Amygdala (tissue), 56 donors: ENCODE measurements at places on chromosomes 12 and 14.
A peak's percentile ranks its signal among the peaks of the same experiment; 100 is the strongest.

- no peak for DNase-seq
Observed at GRCh38 chr14:73386342-73386741, 72.0 kb downstream of the NUMB start.

GRCh38 chr12:131795690-131796410, 32.3 kb upstream of the MMP17 start:
- no peak for DNase-seq

DNA sequence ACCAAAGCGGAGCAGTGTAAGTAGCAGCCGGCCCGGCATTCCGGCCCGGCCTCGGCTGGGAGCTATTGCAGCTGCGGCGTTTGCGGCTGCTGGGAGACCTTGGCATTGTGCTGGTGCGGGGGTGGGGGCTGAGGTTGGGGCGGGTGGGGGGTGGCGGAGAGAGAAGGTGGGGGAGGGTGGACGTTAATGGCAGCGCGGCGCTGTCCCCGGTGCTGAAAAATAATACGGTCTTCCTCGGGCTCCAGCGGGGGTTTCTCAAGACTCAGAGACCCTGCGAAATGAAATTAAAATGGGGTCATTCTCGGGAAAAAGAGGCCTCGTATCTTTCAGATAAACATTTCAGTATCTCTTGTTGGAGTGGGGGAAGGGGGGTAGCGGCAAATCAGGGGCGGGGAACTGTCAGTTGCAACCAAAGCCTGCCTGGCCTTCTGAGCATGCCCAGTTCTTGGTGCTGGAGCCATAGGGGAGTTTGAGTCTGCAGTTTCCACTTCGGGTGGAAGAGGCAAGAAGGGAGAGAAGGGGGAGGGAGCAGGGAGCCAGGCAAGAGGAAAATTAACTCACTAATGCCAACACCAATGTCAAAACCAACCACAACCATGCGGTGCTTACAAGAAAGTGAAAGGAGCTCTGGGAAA, 414 bp downstream of the UNC79 start:
- DNase-seq: peak; percentile 56

GRCh38 chr14:93068711-93069110, 47.0 kb downstream of the ITPK1 start:
- DNase-seq: no peak

GRCh38 chr14:24179294-24179960, 7.5 kb downstream of the REC8 start:
- DNase-seq: no peak

DNA sequence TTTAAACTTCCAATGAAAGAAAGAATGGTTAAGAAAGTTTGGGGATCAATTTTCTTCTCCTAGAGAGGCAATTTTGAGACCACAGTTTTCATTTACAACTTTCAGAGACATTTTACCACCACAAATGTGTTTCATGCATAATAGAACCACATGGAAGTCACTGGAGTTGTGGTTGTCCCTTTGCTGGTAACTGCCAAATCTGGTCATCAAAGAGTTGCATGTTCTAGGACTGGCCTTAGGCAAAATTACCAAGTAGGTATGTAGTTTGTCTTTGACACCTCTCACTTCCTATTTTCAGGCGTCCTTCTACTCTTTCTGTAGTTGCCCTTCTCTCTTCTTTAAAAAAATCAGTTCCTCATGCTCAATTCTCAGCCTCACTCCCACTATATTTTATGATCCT, 54.3 kb upstream of the TMX1 start:
- no peak for DNase-seq

DNA sequence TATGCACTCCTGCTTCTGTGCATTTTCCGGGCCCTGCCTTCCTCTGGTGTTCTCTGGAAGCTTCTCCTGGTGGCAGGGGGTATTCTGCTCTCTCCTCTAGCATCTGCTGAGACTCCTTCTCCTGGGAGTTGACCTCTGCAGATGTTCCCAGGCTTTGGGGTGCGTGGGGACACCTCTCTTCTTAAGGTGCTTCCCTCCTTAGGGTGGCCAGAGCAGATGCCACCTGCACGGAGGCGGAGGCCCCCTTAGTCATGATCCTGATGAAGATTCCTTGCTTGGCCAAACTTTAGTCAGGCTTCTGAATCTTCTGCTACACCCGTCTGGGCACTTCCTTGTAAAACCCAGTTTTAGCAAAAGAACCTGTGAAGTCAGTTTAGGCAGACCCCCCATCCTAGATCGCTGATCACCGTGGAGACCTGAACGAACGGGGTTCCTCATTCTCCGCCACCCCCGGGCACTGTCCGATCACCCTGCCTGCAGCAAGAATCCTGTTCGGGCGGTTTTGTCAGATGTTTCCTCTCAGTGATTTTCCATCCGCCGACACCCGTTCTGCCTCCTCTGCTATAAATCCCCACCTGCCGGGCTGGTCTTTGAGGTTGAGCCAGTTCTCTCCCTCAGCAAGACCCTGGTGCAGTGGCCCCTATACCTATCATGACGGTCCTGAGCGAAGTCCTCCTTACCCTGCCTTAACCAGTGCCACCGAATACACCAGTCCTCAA, 111.9 kb downstream of the CALM1 start:
- no peak for DNase-seq

DNA sequence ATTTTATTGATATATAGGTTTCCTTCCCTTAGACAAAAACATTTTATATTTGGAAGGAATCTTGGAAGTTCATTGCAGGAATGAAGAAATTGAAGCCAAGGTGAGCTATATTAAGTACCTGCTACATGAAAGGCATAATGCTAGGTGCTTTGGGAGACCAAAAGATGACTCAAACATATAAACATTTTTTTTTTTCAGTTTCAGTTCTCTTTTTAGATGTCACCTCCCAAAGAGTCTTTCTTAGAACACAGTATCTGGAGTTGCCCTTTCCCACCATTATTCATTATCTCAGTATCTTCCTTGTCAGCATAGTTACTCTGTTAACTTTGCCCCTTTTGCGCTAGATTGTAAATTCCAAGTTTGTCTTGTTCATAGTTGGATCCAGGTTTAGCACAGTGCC, 1.1 kb downstream of the LIN52 start:
- DNase-seq: no peak

GRCh38 chr14:88802596-88802995, 9.8 kb upstream of the EML5 start:
- DNase-seq: no peak

DNA sequence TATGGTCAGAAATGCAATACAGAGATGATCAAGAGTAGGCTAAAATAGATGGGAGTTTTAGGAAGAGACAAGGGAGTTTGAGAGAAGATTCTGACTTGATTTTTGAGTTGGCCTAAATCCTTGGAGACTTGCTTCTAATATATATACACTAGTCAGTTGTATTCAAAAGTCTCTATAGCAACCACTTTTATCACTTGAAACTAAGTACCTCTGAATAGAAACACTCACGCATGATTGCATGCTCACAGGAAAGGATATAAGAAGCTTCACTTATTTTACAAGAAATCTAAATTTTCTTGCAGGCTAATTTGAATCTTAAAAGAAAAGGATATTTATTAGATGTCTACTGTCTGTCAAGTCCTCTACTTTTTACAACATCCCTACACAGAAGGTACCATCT, 316.8 kb downstream of the SNAPC1 start:
- DNase-seq: no peak

GRCh38 chr12:92233346-92234015, 87.8 kb upstream of the BTG1 start:
- DNase-seq: no peak

- DNase-seq: no peak
Observed at GRCh38 chr14:67990576-67990975, 171.0 kb downstream of the RAD51B start.

- DNase-seq: no peak
Observed at GRCh38 chr12:42364692-42365091, 38.7 kb downstream of the PPHLN1 start.

DNA sequence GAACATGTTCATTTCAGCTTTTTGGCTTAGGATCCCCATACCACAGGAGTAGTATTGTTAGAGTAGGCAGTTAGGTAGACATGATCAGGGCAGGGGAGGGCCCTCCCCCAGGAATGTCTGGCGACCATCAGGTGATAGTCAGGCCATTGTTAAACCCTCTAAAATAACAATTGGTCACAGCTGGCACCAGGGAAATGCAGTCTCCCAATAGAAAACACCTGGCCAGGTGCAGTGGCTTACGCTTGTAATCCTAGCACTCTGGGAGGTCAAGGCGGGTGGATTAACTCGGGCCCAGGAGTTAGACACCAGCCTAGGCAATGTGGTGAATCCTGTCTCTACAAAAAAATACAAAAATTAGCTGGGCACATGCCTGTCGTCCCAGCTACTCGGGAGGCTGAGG, 187.1 kb downstream of the MON2 start:
- no peak for DNase-seq

GRCh38 chr12:65156366-65156841, 13.0 kb upstream of the LEMD3 start:
- no peak for DNase-seq

GRCh38 chr12:58378028-58378427, 436.7 kb downstream of the ATP23 start:
- no peak for DNase-seq

DNA sequence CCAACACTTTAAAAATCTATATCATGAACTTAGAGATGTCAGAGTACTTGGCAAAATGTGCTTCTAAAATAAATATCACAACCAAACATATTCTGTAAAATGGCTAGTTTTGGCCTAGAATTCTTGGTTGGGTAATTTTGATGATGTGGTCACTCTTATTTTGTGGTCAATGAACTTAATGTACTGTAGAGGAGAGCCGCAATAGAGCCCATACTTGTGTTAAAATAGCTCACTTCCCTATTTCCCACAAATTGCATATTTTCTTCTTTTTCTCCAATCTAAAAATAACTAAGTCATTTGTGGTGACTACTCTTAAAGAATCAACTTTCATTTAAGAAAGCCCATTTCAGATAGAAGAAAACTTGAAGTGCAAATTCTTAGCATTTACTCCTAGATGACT, 619.4 kb downstream of the CCER1 start:
- DNase-seq: no peak

DNA sequence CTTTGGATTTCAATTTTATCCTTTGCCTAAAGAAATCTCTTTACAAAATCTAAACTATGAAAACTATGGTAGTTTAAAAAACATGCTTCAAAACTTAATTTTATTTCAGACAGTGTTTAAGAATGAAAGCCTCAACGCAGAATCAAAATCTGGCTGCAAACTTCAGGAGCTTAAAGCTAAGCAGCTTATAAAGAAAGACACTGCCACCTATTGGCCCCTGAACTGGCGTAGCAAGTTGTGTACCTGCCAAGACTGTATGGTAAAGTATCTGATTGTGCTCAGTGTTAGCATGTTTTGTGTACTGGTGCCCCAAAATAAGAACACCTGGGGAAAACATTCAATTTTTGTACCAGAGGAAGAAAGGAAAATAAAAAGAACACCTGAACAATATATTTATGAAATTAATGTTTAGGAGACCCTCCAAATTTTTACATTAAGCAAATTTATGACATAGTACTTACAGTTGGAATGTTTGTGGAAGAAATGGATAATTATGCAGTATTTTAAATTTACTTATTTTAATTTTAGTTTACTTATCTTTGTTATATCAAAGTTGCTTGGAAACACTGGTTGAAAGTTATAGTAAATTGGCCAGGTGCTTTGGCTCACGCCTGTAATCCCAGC, 12.2 kb downstream of the UBR7 start:
- DNase-seq: no peak

DNA sequence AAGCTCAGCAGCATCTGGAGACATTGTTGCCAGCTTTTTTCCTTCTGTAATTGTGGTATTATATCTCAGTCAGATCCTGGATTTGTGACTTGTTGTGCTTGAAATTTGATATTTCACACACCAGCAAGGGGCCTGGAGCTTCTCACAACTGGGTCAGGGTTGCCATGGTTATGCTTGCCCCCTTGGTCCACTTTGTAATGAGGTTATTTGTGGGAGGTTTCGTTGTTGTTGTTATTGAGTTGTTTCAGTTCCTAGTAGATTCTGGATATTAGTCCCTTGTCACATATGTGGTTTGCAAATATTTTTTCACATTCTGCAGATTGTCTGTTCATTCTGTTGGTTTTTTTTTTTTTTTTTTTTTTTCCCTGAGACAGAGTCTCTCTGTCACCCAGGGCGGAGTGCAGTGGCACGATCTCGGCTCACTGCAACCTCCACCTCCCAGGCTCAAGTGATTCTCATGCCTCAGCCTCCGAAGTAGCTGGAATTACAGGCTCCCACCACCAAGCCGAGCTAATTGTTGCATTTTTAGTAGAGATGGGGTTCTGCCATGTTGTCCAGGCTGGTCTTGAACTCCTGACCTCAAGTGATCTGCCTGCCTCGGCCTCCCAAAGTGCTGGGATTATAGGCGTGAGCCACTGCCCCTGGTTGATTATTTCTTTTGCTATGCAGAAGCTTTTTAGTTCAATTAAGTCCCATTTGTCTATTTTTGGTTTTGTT, 80.6 kb upstream of the ETV6 start:
- no peak for DNase-seq

- no peak for DNase-seq
Observed at GRCh38 chr12:31803306-31804184, 74.7 kb upstream of the AMN1 start.

- peak; percentile 42 for DNase-seq
Observed at GRCh38 chr12:5003025-5003666, 40.5 kb upstream of the KCNA5 start.

GRCh38 chr14:68518761-68519670, 273.9 kb downstream of the ZFP36L1 start:
- no peak for DNase-seq
